Activated CD8-positive, alpha-beta memory T cell treated with anti-CD3 and anti-CD28 coated beads for 4 hours (primary cell): ENCODE measurements at places on chromosomes 13 and 19.

- no peak for DNase-seq
These were observed 11.6 kb upstream of the HTR2A start for GRCh38 chr13:46908501-46908900.

DNA sequence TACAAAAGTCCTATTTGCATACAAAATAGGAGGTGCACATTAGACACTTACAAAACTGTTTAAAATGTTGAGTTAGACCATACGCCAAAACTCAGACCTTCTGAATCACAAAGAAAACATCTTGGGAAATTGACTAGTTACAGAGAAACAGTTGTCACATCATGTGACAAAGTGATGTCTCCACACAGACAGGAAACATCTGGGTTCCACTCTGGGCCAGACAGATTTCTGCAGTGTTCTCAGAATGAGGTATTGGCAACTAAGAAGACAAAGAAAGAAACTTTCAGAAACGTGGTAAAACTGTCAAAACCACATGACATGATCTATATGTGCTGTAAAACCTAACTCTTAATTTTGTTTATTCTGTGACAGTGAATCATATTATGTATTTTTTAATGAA lies 6.7 kb downstream of the ZNF793 start:
- no peak for DNase-seq

DNA sequence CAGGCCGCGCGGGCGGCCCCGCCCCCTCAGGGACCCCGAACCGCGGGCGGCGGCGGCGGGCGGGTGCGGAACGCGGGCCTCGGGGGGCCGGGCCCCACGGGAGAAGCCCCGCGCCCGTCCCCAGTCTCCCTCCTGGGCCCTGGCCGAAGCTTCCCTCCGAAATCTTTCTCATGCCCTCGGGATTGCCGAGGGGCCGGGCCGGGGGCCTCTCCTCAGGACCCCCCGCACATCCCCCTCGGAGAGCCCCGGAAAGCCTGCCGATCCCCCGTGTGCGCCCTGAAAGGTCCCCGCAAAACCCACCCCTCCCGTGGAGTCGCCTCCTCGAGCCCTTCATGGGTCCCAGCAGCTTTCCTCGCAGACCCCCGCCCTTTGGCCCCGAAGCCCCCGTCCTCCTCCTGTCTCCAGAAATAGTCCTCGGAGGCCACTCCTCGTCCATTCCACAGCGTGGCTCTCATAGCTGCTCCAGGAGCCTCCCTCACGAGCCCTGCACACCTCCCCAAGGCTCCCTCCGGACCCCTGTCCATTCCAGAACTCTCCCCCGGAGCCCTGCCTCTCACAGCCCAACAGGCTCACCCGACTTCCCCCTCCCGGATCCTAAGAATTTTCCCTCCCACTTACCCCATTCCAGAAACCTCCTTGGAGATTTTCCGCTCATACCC lies 555 bp downstream of the SAMD4B start:
- DNase-seq = no peak

DNA sequence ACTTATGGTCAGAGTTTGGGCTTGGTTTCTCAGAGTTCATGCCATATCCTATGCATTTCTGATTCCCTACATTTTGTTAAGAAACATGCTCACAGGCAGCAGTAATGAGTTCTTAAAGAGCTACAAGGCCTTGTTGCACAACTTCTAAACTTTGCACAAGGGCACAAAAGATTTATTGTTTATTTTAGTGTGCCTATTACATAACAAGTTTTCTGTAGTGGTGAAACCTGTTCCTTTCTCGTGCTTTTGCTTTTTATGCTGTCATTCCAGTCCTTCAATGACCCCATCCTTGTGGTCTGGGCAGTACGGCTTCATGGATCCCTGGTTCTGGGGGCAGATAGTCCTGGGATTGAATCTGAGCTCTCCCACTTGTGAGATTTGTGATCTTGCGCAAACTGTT lies 17.8 kb downstream of the ZNF507 start:
- no peak for DNase-seq

DNA sequence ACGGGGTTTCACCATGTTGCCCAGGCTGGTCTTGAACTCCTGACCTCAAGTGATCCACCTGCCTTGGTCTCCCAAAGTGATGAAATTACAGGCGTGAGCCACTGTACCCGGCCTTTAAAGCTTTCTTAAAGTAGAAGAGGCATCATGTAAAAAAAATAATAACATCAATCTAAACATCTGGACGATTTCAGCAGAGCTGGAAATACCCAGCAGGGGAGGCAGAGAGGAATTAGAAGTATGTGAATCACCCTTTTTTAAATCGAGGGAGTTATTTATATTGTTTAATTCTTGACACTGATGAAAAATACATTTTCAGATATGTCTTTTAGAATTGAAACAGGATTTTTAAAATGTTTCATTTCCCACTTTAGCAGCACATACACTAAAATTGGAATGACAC lies 37.4 kb upstream of the MTIF3 start:
- DNase-seq = no peak

- no peak for DNase-seq
These were observed 41.1 kb upstream of the MAP3K10 start for GRCh38 chr19:40150170-40150569.
